ENCODE measurements at places on chromosomes 6 and 20.

DNA sequence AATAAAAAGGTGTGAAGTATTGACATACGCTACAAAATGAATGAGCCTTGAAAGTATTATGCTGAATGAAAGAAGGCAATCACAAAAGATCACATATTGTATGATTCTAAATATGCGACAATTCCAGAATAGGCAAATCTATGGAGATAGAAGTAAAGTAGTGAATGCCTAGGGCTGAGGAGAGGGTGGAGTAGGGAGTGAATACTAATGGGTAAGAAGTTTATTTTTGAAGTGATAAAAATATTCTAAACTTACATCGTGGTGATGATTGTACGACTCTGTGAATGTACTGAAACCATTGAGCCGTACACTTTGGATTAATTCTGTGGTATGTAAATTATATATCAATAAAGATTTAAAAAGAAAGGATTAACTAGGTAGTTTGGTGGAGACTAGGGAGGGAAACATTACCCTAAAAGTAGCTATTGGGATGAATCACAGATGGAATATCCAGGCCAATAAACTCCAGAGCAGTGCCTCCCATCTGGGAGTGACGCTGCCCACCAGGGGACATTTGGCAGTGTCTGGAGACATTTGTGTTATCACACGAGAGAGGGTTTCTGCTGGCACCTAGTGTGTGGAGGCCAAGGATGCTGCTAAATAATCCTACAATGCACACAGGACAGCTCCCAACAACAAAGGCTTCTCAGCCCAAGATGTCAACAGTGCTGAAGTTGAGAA lies 214.2 kb upstream of the PCSK2 start:
- DNase-seq: no peak

DNA sequence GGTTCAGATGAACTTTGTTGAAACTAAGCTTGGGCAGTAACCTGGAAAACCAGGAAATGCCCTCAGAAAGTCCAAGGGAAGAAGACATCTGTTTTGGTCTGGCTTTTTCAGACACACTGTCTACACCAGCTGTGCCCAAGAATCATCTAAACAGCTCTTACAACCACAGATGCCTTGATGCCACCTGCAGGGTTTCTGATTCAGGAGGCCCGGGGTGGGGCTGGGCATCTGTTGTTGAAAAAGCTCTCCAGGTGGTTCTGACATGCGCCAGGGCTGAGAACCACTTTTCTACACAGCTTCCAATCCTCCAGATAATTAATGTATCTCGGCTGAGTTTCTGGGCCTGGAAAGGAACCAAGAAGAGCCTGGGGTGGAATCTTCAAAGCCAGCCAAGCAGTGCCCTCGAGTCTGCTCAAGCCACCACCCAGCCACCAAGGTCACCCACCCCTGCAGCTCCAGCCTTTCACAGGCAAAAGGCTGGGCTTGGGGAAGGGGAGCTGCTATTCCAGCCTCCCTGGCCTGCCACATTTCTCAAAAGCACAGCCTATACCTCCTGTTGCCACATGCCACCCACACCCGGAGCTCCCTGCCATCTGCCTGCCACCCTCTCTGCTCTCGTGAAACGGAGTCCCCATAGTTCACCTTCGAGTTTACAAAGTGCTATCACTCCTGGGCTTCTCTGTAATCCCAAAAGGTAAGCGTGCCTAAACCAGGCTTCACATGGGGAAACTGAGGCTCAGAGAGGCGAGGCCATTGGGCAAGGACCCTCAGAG lies 9.4 kb downstream of the MDGA1 start:
- DNase-seq: no peak

DNA sequence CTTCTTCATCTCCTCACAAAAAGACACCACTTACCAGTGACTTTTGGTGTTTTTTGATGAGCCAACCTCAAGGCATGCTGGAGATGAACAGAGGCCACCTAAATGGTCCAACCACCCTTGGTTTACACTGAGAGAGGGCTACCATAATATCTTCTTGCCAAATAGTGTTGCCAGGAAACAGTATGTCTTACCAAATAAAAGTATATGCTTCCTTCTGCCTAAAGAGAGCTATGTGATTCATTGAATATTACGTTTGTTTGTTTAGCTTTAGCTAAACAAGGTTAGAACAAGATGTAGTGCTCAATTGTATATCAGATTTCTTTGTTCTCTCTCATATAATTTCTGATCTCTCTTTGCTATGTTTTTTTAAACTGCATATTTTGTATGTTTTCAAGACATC lies 40.6 kb upstream of the BMP6 start:
- no peak for DNase-seq

DNA sequence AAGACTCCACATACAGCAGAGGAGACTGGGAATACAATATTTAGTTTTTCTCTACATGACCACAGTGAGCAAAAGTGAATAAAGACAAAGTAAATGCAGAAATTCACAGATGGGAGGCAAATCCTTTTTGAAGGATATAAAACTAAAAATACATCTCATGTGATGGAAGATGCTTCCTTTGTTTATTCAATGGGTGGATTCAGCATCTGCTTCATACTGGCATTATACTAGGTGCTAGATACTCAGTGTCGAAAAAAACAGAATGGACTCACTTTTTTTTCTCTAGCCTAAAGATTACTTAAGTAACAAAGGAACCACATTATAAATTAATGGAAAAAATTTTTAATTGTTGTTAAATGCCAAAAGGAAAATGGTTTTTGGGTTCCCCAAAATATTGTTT lies 216.2 kb downstream of the TRDN start:
- DNase-seq: no peak

- no peak for DNase-seq
Measured at GRCh38 chr20:19998990-19999705, 18.0 kb upstream of the NAA20 start.

GRCh38 chr6:133704371-133704770 lies 184.5 kb upstream of the TCF21 start:
- no peak for DNase-seq

DNA sequence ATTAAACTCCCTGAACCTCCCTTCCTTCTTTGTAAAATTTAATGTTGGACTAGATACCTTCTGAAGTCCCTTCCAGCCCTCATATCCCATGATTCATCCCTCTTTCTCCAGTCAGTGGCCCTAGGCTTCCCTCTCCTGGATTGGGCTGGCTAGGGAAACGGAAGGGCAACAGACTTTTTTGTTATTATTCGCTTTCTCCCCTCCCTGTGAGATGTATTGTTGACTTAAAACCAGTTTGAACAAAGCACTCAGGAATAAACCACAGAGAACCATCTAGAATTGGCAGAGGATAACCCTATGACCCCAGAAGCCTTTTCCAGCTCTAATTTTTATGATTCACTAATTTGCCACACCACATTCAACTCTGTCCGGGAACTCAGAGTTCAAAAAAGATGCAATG lies 239.7 kb upstream of the SUPT3H start:
- no peak for DNase-seq

- DNase-seq: no peak
Measured at GRCh38 chr6:135521431-135521830, 23.9 kb upstream of the AHI1 start.

DNA sequence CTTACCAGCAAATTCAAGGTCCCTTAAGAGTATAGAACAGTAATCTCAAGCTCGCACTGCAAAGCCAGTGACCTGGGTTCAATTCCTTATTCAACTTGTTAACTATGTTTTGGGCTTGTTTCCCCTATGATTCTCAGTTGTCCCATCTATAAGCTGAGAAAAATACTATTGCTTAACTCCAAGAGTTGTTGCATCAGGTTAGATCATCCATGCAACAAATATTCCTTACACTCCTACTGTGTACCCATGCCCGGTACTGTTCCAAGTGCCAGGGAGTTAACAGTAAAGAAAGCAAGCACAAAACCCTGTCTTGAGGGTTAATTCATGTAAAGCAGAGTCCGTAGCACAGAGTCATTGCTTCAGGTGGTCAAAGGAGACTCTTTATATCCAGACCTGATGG lies 247.3 kb downstream of the MAFB start:
- DNase-seq: no peak

- DNase-seq: no peak
Measured at GRCh38 chr20:4435671-4436455, 285.8 kb upstream of the PRND start.

- DNase-seq: no peak
Measured at GRCh38 chr6:17392978-17393891, at the start of gene CAP2. CAP2 (plus strand) TSS chr6:17393595; CDS start chr6:17421556, 27,961 bp downstream.

DNA sequence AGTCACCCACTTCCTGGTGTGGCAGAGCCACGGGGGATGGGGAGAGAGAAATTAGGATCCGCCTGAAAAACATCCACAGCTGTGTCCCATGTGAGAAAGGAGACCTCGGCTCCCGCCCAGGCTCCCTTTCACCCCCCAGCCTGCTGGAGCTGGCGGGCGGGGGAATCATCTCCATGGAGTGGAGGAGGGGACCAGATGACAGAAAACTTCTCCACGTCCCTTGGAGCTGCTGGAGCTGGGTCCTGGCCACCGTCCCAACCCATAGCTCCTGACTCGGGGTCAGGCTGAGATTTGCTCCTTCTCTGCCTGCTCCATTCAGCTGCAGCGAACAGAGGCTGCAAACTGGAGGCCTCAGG lies 113.8 kb downstream of the CEBPB start:
- DNase-seq: no peak

DNA sequence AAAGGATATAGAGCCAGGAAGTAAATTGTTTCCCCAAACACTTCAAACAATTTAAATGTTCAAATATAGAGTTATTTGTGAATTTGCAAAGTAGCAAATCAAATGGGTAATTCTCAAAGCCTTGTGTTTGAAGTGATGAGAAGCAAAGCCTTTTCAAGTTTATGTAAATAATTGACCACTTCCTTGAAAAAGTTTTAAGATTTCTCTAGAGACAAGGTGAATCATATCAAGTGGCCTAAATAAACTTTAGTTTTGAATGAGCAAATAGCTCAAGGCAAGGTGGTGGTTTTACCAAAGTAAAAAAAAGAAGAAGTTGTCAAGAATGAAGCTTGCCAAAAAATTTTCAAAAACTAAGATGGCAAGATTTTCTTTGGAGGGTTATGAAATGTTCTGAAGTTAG lies 42.6 kb upstream of the IFNGR1 start:
- no peak for DNase-seq

DNA sequence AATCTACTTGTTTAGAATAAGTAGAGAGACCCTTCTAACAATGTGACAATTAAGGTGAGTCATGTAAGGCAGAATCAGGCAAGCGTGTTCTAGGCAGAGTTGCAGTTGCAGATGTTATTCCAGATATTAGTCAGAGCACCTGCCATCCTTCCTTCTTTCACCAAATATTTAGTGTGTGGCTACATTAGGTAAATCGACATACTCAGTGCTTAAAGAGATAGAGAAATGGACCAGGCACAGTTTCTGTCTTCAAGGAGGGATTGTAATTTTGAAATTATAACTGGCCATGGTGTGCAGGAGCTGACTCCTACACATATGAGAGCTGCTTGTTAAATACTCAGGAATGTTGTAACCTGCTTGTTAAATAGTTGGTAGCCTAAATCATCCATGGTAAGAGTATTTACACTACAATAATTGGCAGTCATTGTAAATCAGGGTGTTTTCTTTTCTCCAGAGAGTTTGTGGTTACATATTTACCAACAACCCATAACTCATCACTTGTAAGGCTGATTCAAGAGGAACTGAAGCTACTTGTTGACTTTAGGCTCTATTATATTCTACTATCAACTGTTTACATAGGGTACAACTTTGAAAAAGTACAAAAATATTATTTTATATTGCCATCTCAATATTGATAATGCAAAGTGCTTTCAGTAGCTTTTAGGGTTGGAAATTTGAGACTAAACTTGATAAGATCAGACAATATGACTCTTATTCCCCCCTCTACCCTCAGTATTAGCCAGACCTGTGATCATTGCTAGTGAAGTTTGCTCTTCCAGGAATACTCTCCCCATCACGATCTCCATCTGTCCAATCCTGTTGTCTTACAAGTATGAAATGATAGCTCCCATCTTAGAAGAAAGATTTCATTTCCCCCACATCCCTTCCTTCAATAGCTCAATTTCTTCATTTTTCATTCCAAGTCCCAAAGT lies 607.1 kb downstream of the COL12A1 start:
- no peak for DNase-seq

DNA sequence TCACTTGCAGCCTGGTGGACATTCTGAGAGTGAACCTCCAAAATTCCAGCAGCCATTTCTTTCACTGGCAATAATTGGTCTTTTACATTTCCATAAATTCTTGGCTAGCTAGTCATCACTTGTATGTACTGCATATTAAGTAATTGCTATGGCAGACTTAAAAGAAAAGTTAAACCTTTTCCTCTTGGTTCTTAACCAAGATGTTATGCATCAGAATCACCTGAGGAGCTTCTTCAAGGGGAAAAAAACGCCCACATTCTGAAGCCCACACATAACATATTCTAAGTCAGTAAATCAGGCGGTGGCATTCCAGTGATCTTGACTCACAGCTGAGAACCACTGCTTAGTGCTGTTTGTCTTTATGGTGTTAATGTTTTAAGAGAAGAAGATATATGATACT lies 37.0 kb downstream of the CDC40 start:
- no peak for DNase-seq
